ENCODE measurements at places on chromosomes 5 and 9. TPM values are rescaled to one million over a fixed set of nuclear protein-coding genes. Genes with fewer than 3 reads are reported as not detected.

The FOXD4L4 gene
- polyA plus RNA-seq, result not detected

The PCDHGA8 gene
- polyA plus RNA-seq, result not detected

- no peak for DNase-seq
Observed at GRCh38 chr9:33128570-33128969, 38.6 kb downstream of the B4GALT1 start.

GRCh38 chr5:60673334-60673733, 26.6 kb downstream of the DEPDC1B start:
- no peak for DNase-seq

GRCh38 chr9:22079873-22080341, 70.8 kb upstream of the CDKN2B start:
- DNase-seq, result peak; percentile 52

- DNase-seq, result no peak
Observed at GRCh38 chr5:168006456-168007130, 284.9 kb upstream of the WWC1 start.

DNA sequence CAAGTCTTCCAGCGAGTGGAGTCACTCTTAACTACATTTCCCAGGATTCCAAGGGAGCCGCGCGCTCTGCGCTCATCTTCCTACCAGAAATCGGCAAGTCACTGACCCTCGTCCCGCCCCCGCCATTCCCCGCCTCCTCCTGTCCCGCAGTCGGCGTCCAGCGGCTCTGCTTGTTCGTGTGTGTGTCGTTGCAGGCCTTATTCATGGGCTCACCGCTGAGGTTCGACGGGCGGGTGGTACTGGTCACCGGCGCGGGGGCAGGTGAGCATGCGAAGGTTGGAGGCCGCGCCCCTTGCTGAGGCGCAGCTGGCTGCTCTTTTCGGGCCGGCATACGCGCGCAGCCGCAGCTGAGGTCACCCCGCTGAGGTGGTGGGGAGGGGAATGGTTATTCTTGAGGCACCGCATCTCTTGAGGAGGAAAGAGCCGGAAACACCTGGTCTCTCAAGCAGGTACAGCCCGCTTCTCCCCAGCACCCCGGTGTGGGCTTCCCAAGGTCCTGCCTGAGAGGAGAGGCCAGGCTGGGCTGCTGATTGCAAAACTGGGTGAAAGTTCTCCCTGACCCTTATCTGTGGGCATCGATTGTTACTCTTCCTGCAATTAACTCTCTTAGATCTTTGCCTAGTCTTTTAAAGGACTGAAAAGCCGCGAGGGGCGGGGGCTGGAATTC, at the start of gene HSD17B4:
Gene HSD17B4 (plus strand): TSS at position 125 of the 667 bp plus-strand sequence. CDS start 79 bp downstream, at position 204.
- peak; percentile 85 for DNase-seq

DNA sequence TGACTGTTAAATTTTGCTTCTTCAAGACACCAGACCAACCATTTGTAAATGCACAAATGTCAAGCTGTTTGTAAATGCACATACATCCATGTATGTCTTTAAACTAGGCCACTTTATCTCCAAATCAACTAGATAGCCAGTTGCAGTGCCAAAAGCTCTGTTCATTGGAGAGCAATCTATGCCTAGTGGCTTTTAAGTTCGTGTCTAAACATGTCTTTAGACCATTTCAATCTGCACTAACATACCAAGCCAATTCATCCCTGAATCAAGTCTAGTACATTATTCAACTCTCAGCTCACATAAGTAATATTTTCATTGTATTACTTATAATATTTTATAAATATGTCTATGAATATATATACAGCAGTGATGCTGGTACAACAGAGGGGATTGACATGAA, 985.9 kb downstream of the CDH18 start:
- no peak for DNase-seq

DNA sequence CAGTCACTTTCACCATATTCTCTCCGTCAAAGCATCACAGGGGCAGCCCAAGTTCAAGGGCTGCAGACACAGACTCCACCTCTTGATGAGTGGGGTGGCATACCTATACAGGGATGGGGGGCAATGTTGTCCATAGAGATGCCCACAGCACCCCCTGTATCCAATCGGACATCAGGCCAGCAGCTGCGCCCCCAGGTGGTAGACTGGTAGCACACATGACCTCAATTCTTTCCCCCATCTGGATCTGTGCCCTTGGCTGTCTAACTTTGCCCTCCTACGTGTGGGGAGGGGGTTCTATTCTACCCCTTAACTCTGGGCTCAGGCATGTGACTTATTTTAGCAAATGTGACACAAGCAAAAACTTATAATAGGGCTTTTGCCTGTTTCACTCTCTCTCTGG, 84.0 kb upstream of the SLC25A48 start:
- no peak for DNase-seq

GRCh38 chr9:89234205-89235067, 55.8 kb upstream of the SHC3 start:
- DNase-seq, result no peak
